Gastrocnemius medialis (tissue), 4 donors: ENCODE measurements at places on chromosomes 5 and 9. TPM values are rescaled to one million over a fixed set of nuclear protein-coding genes. Genes with fewer than 3 reads are reported as not detected.

DNA sequence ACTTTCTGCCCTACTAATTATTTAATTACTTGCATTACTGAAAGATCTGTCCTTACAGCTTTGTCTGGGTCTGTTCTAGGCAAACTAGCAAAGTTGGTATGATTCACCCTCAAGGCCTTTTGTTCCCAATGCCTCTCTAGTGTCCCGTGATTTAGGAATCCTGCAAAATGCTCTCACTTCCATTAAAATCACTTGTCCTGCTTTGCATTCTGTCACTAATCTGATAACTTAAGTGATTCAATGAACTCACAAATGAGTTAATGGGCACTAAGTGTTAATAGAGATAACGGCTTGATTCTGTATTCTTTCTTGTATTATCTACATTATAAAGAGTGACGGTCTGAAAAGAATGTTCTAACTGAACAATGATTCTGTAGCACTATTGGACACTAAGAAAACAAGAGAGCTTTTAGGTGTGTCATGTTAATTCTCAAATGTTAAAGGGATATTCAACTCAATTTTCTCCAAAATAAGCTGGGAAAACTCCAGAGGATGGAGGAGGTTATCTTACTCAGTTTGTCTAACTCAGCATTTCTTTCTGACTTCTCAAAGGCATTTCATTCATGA lies 697.3 kb downstream of the CETN3 start:
- no peaks in the 10 kb centered on the region for H3K4me1 ChIP-seq
- H3K27me3 ChIP-seq: no peaks in the 10 kb centered on the region
- no peak overlapping the region for H3K4me3 ChIP-seq
- no peak overlapping the region for H3K27ac ChIP-seq
- no peaks in the 10 kb centered on the region for H3K36me3 ChIP-seq

- H3K4me3 ChIP-seq: no peak overlapping the region
- no peaks in the 10 kb centered on the region for H3K36me3 ChIP-seq
- DNase-seq: no peak
- H3K4me1 ChIP-seq: no peaks in the 10 kb centered on the region
- H3K27me3 ChIP-seq: no peaks in the 10 kb centered on the region
These were observed 467.6 kb upstream of the ZNF608 start for GRCh38 chr5:125214080-125214479.

DNA sequence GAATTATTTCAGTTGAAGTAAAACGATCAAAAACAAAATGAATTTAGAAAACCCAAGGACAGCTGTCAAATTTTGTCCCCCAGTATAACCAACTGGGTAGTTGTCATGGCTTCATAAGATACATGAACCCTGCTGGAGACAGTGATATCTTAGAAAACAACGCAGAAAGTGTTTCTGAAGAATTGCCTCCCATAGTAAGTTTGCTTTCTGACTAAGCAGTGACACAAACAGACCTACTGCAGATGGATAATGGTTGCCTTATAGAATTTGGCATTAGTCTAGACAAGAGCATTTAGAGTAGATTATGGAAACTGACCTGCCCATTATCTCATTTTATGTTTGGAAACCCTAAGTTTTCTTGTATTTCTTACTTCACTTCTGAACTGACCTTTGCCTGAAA lies 187.7 kb upstream of the KCNN2 start:
- H3K4me3 ChIP-seq: no peak overlapping the region
- no peak overlapping the region for H3K27ac ChIP-seq
- H3K27me3 ChIP-seq: no peaks in the 10 kb centered on the region
- DNase-seq: no peak
- no peaks in the 10 kb centered on the region for H3K36me3 ChIP-seq
- H3K4me1 ChIP-seq: no peaks in the 10 kb centered on the region

GRCh38 chr5:124259017-124259416 lies 487.4 kb downstream of the ZNF608 start:
- no peaks in the 10 kb centered on the region for H3K36me3 ChIP-seq
- no peaks in the 10 kb centered on the region for H3K27me3 ChIP-seq
- H3K4me3 ChIP-seq: no peak overlapping the region
- no peak overlapping the region for H3K27ac ChIP-seq
- no peaks in the 10 kb centered on the region for H3K4me1 ChIP-seq

Gene PDCD1LG2
- 1.4 TPM for total RNA-seq

Gene MYOT
- total RNA-seq: 99.0 TPM
